ENCODE measurements at places on chromosomes 5 and 9.

DNA sequence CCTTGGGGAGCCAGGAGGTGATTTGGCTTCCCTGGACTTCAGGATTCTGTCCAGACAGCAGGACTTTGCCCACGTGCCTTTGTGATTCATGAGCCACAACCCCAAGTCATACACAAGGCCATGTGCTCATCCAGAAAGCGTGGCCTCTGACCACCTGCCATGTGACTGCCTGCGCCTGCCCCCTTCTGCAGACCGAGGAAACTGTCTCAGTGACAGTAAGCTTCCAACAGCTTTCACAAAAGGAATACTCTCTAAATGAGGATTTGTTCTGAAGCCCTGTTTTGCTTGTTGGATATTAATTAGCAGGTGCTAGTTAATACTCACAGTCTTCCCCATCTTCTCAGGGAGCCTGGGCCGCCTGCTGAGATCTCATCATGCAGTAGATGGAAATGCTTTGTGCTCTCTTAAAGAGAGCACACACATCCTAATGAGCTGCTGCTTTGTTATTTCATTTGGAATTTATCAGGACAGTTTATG, 36.9 kb upstream of the ANGPTL2 start:
- DNase-seq: no peak

DNA sequence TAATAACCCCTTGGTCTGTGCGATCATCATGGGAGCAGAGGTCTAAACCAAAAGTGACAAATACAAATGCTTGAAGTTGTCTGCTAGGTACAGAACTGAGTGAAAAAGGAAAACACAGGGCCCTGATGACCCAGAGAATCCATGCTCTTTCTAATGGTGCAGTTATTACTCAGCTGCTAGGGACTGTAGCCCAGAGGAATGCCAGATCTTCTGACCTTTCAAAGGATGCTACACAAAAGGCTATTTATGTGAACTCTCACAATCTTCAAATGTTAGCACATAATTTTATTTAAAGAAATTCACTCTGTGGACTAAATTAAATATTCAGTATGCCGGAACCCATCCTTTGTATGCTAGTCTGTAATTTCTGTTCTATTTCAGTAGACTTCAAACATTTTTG, 79.9 kb downstream of the PRR16 start:
- DNase-seq: no peak

GRCh38 chr9:4596165-4596922, 65.8 kb upstream of the PLPP6 start:
- DNase-seq: no peak

- no peak for DNase-seq
Observed at GRCh38 chr9:86943201-86944113, 3.8 kb downstream of the GAS1 start.

DNA sequence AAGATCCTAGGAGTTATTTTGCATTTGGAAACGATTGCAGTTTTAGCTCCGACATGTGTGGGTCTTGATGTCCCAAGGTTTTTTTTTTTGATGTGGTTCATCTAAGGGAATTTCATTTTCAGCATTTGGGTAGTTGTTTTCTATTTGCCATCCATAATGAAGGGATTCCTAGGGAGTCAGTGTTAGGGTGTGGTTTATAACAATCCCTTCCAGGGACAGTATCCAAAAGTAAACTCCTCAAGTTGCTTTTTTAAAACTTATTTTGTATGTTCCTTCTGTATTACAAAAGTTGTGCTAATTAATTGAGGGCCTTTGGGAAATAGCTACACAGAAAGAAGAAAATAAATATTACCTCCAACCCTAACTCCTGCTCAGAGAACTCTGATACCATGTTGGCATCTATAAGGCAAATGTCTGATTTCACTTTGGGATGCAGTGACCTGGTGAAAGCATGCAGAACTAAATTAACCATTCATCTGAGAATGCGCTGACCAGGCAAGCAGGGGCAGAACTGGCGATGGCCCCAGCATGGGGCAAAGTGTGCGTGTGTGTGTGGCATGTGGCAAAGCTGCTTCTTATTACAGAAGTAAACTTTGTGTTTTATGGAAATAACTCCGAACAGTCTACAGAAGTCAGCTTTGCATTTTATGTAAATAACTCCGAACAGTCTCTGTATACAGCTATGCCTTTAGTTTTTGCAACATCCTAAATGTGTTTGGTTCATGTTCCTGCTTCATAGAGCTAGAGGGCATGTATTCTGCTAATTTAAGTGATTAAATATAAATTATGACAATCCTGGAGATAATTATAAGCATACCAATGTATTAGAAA, 237.2 kb downstream of the TRPM3 start:
- no peak for DNase-seq

DNA sequence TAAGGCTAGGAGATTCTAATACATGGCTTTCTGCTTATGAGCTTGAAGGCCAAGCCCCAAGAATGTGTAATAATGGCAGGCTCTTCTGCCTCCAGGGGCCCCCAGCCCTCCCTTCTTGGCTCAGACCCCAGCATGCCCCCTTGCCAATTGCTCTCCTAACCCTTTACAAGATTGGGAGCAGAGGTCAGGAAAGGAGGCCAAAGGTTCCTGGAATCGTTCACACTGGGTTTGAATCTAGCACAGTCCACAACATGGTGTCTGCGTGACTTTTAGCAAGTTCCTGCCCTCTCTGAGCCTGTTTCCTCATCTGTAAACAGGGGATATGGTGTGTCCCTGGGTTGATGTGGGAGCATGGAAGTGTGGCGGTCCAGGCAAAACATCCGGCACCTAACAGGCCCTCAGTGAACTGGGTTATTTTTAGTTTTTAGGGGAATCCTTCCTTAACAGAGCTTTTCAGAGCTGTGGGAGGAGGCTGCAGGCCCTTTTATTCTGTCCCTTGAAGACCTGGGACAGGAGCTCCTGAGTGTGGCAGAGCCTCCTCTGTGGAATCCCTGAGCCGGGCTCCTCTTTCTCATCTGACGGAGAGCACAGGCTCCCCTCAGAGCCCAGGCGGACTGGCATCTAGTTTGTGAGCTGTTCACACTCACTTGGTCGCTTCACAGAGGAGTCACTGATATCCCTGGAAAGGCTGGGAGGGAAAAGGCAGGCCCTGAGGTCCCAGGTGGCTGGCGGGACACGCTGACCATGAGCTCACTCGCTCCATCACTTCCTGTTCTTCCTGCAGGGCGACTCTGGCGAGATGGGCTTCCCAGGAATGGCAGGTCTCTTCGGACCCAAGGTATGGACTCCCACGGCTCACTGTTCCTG, 23.4 kb upstream of the ORM1 start:
- DNase-seq: no peak

DNA sequence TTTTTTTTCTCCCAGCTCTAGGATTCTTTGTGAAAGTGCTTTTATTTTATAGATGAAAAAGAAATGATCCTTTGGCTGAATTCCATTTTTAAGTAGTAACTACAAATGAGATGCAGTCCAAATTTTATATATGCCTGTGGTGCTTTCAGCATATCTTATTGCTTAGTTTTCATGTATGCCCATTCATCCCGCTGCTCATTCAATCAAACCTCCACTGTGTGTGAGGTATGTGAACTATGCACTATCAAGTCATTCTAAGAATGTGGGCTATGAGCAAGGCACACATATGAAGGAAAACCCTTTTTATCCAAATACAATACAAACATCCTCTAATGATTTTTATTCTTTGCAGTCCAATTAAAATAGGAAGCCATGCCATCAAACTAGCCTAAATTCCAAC, 1069.1 kb upstream of the DMAC1 start:
- no peak for DNase-seq

- DNase-seq: no peak
Observed at GRCh38 chr5:93598091-93599000, 15.3 kb downstream of the NR2F1 start.

DNA sequence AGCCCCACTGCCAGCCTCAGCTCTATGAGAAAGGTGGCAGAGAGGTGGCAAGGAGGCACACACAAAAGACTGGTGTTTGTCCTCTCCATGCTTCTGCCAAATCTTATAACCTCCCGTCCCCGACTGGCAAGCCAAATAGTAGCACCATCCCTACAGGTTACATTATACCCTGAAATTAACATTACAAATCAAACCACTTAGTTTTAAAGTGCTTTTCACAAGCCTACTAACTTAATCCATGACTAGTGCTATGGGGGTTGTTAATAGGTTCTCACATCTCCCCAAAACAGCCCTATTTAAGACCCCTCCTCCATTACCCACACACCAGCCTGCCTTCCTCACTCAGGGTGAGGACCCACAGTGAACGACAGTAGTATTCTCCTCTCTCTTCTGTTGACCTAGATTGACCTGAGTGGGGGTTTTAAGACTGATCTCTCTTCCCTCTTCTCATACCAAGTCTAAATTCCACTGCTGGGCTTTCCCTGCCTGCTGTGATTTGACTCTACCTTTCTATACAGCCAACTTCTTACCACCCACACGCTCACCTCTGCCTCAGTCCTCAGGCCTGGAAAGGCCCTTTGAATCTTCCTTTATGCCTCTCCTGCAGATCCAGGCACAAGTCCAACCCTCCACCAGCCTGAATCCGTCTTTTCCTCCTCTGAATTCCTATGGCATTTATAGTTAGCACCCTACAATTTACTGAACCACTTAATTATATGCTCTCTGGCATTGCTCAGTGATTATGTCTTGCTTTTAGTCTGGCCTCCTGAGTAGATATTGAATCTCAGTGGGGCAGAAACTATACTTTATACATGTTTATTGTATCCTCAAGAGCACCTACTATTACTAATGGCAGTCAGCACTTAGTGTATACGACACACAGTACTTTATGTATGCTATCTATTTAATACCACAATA, 116.1 kb downstream of the TMEM174 start:
- DNase-seq: no peak

DNA sequence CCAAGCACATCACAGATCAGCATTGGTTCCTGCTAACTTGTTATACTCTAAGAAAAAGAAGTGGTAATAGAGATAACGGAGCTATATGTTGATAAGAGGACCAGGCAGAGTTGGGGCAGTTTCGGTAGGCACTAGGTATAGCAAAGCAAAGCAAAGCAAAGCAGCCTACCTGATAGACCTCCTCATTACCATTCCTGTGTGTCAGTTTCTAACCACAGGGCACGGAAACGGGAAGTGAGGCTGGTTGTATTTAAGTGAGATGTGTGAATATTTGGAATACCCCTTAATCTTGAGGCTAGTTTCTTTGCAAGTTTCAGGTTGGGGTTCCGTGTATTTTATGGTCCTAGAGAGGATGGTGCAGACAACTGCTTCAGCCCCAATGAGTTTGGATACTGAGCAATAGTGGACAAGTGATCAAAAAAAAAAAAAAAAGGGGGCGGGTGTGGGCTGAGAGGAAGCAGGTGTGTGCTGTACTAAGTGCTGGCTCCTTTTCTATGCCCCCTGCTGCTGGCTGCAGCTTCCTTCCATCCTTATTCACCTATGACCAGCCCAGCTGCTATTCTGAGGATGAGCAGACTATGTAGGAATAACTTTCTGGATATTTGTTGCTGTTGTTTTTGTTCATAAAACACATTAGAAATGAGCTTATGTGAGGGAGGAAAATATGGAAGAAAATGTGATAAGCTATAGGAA, 183.3 kb downstream of the SH3GL2 start:
- DNase-seq: no peak
